ENCODE measurements at places on chromosomes 1 and 21.

DNA sequence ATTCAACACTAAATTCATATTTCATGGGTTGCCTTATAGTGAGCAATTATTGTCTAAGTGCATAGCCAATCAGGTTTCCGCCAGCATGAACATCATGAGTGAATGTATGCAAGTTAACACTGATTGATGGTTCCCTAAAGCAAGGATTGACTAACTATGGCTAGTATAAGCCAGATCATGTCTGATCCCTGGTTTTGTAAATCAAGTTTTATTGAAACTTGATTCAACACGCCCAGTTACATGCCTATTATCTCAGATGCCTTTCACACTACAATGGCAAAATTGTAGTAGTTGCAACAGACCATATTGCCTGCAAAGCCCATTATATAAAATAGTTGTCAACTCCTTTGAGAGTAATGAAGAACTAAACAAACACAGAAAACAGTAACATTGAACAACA, 1127.4 kb downstream of the NCAM2 start:
- no peak for DNase-seq

DNA sequence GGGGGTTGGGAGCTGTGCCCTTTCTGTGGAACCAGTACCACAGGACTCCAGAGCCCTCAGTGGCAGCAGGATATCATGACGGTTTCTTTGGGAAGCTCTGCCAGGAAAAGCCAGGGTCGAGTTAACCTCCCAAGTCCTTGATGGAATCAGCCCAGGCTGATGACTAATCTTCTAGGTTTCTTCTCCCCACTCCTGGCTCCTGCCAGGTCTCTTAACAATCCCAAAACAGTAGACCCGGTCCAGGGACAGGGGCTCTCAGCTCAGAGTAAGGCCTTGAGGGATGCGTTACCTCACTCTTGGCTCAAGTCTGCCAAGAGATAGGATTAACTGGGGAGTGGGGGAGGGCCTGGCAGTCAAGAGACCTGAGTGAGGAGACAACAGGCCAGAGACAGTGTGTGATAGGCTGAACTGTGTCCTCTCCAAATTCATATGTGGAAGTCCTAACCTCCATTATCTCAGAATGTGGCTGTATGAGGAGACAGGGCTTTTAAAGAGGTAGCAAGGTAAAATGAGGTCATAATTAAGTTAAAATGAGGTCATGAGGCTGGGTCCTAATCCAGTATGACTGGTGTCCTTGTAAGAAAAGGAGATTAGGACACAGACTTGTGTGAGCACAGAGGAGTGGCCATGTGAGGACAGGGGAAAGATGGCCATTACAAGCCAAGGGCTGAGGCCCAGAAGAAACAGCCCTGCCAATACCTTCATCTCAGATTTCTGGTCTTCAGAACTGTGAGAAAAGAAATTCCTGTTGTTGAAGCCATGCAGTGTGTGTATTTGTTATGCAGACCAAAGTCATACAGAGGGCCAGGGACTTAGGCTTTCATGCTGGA, 95.0 kb downstream of the BEND5 start:
- no peak for DNase-seq

DNA sequence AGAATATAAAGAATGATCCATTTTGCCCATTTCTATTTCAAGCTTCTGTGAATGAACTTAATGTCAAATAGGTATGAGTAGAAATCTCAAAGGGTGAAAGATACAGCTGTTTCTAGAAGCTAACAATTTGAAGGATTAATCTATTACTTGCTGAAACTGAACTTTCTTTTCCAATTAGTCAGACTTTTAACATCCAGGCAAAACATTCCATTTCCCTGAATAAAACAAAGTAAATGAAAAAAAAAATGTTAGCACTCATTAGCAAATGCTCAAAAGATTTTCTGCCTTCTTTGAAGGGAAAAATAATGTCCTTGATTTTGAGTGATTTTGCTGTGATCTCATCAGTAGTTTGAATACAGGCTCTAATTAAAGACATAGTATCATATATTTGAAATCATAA, 447.6 kb upstream of the PRMT6 start:
- DNase-seq, result no peak

- DNase-seq, result peak; percentile 49
These were observed 318 bp downstream of the ALDH4A1 start for GRCh38 chr1:18901952-18902522.

GRCh38 chr1:87154384-87154783, 174.3 kb upstream of the LMO4 start:
- DNase-seq, result no peak

DNA sequence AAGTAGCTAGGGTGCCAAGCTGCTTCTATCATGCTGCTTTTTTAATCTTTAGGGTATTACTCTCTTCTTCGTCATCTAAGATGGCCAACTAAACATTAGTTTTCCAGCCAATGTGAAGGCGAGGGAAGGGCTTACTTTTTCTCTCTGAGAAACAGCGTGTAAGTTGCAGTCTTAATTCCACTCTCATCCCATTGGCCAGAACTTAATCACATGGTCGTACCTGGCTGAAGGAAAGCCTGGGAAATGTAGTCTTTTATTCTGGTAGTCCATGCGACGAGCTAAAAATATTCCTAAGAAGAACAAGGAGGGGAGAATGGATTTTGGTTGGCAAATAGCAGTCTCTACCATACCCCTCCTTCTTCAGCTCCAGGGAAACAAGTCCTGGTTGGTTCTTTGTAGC, 21.5 kb downstream of the DNAJC6 start:
- no peak for DNase-seq

DNA sequence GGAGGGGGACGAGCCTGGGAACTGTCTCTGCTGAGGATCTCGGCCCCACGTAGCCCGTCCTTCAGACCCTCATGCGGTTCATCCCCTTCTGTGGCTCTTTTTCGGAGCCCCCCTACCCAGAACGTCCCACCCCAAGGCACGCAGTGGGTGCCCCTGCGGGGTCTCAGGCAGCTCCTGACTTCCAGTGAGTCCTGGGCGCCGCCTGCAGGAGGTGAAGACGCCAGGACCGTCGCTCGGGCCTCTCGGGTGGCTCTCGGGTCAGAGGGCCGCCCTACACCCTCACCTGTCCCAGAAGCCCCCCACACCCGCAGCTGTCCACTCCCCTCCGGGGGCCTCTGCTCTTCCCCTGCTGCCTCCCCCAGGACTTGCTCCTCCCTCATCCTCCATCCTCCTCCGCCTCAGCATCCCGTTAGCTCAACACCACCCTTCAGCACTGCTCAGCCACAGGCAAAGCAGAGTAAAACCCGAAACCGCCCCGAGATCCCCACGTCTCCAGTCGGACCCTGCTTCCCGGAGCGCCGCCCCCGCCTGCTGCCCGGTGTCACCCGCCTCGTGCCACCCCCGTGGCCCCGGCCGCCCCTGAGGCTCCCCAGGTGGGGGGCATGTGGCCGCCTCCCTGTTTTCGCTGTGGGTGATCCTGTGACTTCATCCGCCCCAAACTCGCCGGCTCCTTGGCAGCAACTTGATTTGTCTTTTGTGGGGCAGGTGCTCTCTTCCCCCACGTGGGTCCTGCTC, 13.3 kb upstream of the POFUT2 start:
- DNase-seq, result peak; percentile 31

DNA sequence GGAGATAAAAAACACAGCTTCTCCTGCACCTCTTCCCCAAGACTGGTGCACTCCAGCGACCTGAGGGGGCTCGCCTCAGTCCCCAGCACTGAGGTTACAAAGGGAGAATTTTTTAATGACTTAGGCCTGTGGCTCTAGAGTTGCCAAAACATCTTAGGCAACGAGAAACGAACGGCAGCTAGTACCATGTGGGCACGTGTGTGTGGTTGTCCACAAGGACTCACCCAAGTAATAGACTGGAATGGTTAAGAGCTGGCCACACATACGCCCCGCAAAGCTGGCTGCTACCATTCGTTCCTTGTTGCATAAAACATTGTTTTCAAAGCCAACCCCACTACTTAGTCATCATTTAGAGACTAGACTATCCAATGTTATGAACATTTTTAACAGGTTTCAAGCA, 26.9 kb downstream of the RIPK4 start:
- no peak for DNase-seq

GRCh38 chr21:42199868-42200463, 19.0 kb upstream of the ABCG1 start:
- no peak for DNase-seq

- DNase-seq, result peak; percentile 41
These were observed at the start of gene KCND3 for GRCh38 chr1:111989531-111990025. KCND3 (minus strand) TSS chr1:111989668.

- DNase-seq, result no peak
These were observed 85.6 kb downstream of the VAV3 start for GRCh38 chr1:107879346-107879745.

DNA sequence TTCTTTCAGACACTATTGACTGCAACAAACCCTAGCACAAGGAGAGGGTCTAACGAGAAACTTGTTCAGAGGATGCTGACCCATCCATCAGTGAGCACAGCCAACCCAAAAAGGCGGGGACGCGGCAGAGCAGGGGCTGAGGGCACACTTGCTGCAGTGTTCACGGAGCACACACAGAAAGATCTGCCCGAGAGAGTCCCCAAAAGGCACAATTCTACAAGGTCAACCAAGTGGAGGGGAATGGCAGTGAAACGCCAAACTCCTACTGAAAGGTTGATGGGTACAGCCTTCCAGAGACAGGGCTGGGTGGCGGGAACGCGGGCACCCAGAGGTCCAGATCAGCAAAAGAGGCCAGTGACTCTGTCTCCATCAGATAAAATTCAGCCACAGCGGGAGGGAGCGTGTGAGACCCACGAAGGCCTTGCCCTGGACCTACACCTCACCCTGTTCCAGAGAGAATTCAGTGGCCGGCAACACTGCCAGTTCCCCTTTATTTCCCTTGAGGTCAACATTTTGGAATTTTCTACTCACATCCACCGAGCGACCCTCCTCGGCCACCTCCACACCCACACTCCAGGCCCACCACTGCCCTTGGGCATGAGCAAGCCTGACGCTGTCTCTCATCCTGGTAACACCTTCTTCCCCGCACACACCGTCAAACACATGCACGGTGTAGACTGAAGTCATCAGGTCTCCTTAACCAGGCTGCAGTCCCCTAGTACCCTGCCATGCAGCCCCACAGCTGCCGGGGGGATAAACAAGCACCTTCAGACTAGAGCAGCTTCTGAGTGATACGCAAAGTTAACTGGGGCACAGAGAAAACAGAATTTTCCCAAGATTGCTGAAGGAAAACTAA, 5.5 kb downstream of the GNG4 start:
- DNase-seq, result no peak

DNA sequence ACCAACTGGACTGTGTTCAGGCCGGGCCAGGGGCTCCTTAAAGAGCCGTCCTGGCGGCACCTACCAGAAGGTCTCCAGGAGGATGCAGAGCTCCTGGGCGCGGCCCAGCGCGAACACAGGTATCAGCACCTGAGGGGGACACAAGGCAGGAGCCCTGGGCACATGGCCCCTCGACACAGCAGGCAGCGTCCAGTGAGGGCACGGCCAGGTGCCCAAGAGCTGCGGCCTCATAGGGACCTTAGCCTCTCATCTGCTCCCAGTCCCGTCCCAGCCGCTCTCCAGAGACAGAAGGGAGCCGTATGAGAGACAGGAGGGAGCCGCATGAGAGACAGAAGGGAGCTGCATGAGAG, 5.8 kb downstream of the PUSL1 start:
- DNase-seq, result no peak

DNA sequence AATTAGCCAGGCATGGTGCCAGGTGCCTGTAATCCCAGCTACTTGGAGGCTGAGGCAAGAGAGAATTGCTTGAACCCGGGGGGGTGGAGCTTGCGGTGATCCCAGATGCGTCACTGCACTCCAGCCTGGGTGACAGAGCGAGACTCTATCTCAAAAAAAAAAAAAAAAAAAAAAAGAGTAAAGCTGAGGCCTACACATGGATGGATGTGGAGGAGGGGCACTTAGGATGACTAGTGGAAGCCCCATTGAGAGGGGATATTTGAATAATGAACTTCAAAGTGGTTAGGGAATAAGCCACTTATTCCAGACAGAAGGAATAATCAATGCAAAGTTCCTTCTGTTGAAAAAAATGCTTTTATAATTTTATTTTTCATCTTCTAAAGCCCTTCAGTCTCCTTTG, 51.4 kb downstream of the PTBP2 start:
- no peak for DNase-seq

GRCh38 chr1:99229122-99229521, 35.2 kb upstream of the PLPPR4 start:
- no peak for DNase-seq

DNA sequence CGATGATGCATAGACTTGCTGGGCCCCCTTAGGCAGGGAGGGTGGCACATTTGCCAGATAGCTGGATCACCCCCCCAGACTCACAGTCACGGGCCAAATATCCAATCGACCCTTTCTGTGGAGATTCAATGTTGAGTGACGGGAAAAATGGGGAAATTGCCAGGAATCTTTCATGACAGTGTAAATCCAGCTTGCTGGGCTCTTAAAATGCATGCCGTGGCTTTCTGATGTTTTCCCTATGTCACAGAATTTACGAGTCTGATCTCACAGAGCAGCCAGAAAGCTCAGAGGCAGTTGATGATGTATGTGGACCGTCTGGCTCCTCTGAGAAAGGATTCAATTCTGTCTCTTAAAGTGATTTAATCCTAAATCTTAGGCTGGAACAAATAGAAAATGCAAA, 150.1 kb upstream of the ZNF644 start:
- peak; percentile 37 for DNase-seq

- DNase-seq, result peak; percentile 31
These were observed 27.8 kb upstream of the CD84 start for GRCh38 chr1:160607011-160607671.

- no peak for DNase-seq
These were observed 29.6 kb downstream of the LGALS8 start for GRCh38 chr1:236553370-236553769.

DNA sequence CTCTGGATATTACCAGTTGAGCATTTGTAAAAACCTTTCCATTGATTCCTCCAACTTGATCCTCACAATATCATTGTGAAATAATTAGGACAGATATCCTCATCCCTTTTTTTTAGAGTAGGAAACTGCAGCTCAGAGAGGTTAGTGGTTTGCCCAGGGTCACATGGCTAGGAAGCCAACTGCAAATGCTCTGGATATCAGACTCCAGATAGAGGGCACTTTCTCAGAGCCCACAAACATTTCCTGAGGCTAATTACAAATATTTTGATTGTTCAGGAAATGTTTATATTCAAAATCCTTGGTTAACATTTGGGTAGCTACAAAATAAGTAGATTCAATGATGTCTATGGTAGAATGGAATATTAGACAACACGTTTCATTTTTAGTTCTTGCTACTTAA, 154.8 kb upstream of the DPYD start:
- no peak for DNase-seq

GRCh38 chr1:206117151-206117948, at the start of gene AVPR1B:
AVPR1B (minus strand) TSS chr1:206117388; CDS start chr1:206116890, 498 bp downstream.
- DNase-seq, result peak; percentile 83

DNA sequence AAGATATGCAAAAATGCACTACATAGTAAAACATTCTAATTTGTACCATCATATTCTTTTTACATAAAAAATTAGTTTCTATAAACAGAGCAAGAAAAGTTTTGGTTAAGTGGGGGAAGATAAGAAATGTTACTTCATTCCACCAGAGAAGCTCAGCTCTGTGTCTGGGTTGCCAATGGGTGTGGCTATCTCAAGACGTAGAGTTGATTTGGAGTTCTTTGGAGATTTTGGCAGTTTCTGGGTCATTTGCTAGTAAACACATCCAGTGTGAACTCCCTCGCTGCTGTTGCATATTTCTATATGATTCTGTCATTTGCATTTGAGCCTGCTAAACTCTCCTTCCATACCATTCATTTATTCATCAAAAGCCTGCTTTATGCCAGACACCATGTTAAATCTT, 7.2 kb downstream of the RGL1 start:
- DNase-seq, result no peak

- DNase-seq, result no peak
These were observed 10.9 kb downstream of the UBE2J2 start for GRCh38 chr1:1262758-1263157.

GRCh38 chr1:67732750-67733151, 47.8 kb downstream of the GADD45A start:
- peak; percentile 63 for DNase-seq

Data from right hindlimb (tissue), 1 donor.